Stimulated activated CD8-positive, alpha-beta memory T cell treated with anti-CD3 and anti-CD28 coated beads, Interleukin-4, amount 100 ng/mL, for 1 hour (primary cell): ENCODE measurements at places on chromosomes 2 and 18.

DNA sequence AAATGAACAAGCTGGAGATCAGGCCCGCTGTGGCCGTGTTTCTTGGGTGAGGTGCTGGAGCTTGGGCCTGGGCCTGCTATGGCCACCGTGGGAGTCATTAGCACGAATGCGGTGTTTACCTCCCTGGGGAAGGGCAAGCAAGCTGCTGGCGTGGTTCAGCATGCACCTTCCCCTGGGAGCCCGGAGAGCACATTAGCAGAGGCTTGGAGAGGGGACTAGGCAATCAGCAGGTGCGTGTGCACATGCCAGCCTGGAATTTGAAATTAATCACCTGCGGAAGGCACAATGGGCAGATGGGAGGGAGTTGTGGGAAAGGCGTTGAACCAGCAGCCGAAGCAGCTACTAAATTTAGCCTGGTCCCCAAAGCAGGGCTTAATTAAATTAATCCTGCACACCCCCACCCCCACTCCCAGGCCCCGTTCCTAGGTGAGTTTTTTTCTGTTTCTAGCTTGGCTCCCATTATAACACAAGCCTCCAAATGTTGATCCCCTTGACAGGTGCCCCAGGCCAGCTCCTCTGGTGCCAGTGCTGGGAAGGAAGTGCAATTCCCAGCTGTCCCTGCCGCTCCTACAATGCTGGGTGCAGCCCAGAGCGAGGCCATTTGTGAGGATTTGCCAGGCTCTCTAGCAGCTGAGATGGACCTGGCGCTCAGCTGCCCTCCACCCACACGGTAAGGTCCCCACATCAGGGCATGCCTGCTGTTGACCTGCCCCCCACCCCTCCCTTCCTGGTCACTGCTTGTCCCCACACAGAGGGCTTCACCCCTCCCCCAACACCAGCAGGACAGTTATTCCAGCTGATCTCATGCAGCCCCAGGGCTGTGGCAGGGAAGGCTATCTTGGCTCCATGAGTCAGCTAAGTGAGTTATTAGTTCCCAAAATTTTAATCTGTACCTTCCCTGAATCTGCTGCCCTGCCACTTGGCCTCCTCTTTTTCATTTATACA lies 115.0 kb downstream of the ZBTB7C start:
- DNase-seq = no peak

GRCh38 chr2:132789066-132789465 lies 119.1 kb upstream of the LYPD1 start:
- DNase-seq = no peak

GRCh38 chr18:35267809-35268208 lies 22.2 kb downstream of the ZSCAN30 start:
- no peak for DNase-seq

DNA sequence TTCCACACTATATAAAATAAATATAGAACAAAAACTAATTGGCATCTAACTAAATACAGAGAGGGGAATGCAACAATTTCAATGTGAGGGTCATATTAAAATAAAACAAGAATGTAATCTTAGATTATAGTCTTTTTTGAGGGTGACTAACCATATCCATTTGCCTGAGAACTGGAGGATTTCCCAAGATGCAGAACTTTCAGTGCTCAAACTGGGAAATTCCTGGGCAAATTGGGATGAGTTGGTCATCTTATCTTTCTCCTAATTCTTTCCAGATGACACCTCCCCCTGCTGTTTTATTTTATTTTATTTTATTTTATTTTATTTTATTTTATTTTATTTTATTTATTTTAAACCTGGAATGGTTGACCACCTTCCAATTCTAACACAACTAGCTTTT lies 846.2 kb downstream of the SLC4A3 start:
- no peak for DNase-seq

DNA sequence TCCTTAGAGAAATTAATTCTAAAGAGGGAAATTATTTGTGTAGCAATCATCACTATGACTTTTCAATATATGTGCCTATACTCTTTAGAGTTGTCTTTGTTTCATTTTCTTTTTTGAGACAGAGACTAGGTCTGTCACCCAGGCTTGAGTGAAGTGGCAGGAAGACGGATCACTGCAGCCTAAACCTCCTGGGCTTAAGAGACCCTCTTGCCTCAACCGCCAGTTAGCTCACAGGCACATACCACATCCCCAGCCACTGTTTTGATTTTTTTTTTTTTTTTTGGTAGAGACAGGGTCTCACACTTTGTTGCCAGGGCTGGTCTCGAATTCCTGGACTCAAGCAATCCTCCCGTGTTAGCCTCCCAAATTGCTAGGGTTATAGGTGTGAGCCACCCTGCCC lies 12.4 kb downstream of the YWHAQ start:
- DNase-seq = no peak

- no peak for DNase-seq
These were observed 70.6 kb downstream of the RPE start for GRCh38 chr2:210072922-210073509.

GRCh38 chr2:201618744-201619662 lies 24.3 kb downstream of the TMEM237 start:
- no peak for DNase-seq

GRCh38 chr2:60483401-60483800 lies 70.1 kb downstream of the BCL11A start:
- DNase-seq = no peak

DNA sequence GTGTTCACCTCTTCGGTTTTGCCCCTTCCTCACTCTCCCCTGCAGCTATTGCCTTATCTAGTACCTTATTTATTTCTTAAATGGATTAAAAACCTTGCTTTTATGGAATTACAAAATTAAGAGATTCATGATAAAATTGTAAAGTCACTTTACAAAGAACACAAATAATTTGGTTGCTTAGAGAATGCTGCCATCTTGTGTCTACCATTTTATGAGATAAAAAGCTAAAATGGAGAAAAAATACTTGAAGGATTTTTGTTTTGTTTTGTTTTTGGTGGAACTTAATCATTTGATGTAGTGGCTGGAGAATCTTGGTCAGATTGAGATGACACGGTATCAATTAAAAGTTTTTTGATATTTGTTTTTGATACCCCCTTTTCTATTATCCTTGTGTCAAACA lies 69.6 kb downstream of the R3HDM1 start:
- DNase-seq = no peak

DNA sequence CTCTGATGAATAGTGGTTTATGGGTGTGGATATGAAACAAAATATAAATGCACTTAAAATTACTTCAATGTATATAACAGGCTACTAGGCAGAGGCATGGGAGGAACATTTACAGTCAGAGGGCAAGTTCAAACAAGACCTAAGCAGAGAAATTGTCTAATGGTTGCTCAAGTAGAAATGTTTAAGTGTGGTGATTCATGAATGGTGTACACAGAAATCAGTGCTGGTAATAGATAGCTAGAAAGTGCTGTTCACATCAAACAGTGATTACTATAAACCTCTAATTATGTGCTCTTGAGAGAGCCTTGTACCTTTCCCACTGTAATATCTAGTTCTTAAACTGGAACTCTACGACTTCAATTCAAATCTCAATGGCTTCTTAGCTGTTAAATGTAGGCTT lies 485.1 kb downstream of the NRXN1 start:
- DNase-seq = no peak

DNA sequence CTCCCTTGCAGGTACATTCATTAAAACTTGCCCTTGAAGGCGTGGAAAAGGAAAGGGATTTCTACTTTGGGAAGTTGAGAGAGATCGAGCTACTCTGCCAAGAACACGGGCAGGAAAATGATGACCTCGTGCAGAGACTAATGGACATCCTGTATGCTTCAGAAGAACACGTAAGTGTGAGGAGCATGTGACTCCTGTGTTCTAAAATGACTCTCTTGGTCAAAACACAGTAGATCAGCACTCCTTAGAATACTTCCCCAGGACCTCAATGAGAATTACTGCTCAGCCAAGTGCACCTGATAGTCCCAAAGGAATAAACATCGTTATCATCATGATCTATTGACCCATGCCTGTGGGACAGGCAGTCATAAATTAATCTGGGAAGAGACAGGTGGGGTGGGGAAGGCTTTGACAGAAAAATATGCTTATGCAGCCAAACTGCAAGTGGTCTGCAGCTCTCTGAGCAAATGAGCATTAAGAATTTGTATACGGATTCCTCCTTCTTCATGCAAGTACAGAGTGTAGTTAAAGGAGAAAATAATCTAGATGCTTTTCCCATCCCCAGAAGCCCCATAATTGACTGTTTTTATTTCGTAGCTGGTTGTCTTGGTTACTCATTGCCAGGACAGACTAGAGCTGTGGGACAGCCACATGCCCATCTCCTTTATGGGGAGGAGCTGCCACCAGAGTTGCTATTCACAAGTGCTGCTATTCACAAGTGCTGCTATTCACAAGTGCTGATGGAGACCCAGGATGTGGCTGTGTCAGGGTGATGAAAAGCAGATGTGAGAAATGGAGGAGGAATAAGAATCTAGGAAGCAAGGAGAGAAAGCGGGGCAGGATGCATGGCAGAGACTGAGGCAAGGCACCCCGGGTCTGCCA lies 91.0 kb downstream of the MAPRE2 start:
- no peak for DNase-seq

DNA sequence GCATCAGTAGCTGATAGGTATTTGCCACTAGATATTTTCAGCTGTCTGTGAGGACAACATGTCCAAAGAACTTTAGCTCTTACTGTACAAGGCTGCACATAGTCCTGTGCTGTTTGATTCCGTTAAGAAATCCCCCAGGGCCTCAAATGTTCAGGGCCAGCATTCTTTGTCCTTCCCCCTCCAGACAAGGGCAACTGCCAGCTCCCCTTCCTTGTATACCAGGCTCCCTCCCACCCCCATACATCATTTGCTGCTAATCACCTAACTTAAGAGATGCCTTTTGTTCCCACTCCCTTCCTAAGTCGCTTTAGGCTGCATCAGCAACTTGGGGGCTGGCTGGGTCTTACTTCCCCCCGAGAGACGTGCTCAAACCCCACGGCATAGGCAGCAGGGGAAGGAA lies 138.7 kb downstream of the CDH20 start:
- no peak for DNase-seq

DNA sequence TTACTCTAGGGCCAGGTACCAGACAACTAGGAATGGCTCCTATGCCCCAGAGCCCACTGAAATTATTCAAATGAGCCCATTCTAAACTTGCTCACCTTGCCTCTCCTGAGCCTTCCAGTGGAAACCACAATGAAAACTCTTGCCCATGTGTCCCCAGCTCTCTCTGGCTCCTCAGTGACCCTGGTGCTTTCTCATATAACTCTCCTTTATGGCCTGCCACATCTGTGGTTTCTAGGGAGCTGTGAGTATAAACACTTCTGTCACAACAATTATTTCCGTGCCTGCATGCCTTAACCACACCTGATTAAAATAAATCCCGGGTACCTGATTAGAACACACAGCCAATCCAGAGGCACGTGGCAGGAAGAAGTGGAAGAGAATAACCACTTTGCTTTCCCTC lies 333.0 kb upstream of the SPRED2 start:
- DNase-seq = no peak

DNA sequence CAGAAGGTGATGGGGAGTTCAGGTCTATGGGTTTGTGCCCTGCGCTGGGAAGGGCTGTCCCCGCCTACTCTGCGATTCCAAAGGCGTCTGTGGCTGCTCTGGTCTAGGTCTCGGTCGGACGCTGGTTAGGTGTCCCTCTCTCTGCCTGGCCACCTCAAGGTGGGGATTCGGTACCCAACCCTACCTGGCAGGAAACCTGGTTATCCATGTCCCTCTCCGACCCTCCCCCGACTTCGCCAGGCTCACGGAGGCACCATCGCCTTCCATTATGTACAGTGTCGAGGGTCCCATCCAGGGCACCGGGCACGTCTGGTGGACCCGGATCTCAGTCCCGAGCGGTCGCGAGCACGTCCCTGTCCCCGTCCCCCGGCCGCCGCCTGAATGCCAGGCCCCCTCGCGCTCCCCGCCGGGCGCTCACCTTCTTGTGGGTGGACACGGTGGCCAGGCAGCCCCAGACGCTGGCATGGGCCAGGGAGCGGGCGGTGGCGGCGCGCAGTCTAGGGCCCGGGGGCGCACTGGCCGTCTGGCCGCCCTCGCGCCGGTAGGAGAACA lies 628 bp downstream of the CREG2 start:
- no peak for DNase-seq

DNA sequence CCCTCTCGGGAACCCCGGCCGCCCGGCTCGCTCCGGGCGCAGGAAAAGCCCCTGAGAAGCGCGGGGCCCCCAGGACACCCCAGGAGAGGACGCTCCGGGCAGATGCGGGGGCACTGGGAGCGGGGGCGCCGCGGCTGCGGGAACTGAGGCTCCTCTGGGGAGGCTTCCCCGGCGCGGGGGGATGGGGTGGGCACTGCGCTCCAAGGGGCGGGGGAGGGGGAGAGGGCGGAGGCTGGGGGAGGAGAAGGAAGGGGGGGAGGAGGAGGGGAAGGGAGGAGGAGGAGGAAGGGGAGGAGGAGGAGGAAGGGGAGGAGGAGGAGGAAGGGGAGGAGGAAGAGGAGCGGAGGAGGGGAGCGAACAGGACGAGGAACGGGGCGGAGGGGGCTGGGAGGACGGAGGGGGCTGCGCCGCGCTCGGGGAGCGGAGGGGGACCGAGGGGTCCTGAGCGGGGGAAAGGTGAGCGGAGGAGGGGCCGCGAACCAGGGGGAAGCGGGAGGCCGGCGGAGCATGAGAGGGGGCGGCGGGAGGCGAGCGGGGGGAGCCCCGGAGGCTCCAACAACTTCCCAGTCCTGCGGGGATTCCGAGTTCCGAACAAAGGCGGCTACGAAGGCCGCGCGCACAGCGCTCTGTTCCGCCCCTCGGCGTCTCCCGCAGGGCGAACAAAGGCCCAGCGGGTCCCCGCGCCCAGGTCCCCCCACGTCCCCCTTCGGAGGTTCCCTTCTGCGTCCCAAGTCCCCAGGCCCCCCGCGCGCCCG lies 742 bp downstream of the PXDN start:
- DNase-seq = no peak

DNA sequence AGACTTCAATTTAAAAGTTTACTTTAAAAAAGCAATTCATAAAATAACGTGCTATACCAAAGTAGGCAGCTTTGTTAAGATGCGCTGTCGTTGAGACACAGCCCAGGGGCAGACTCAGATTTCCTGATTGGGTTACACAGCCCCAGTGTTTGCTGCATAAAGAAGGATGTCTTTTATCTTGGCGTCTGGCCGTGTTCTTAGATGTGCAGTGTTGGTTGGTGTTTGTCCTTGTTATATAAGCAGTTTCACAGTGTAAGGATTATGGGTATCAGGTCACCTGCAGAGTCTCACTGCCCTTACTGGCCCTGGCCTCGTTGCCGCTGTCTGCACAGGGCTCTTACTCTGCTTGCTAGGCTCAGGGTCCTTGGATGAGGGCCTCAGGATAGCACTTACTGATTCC lies 108.5 kb downstream of the WDSUB1 start:
- no peak for DNase-seq

GRCh38 chr2:204425821-204426220 lies 119.5 kb upstream of the PARD3B start:
- DNase-seq = no peak

- no peak for DNase-seq
These were observed 97.6 kb downstream of the NFATC1 start for GRCh38 chr18:79493211-79493800.

- DNase-seq = no peak
These were observed 96.5 kb downstream of the TPGS2 start for GRCh38 chr18:36732264-36732663.
